ENCODE measurements at places on chromosomes 7 and 10.

DNA sequence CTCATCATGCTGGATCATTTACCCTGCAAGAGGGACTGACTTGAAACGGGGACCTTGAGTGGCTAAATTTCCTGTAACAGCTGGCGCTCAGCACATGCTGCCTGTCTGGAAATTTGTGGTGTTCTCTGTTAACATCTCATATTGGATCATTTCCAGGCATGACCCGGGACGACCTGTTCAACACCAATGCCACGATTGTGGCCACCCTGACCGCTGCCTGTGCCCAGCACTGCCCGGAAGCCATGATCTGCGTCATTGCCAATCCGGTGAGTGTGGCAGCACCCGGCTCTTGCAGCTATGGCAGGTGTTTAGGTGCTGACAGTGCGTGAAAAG lies 9.9 kb downstream of the MDH2 start:
- DNase-seq: no peak

DNA sequence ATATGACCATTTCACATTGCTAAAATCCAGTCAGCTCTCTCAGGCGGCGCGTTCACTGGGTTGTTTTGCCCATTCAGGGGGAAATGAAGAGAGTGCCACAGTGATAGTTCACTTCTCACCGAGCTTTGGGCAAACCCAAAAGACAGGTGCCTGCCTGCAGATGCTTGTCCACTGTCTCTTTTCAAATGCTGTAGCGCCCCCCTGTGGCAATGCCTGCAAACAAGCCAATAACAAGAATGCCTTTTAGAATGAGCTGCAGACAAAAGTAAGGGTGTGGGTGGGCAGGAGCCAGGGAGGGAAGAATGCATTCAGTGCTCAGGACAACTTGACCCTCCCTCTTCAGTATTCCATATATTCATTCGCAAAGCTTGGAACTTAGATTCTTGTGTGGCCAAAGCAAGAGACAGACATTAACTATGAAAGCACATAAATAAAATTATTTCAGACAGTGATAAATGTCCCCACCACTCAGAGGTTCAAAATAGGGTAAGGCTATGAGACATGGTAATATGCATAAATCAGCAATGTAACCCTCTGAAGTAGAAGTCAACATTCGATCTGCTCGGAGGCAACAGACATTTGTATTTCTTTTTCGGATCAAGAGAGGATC lies 86.9 kb downstream of the JAZF1 start:
- peak; percentile 65 for DNase-seq

DNA sequence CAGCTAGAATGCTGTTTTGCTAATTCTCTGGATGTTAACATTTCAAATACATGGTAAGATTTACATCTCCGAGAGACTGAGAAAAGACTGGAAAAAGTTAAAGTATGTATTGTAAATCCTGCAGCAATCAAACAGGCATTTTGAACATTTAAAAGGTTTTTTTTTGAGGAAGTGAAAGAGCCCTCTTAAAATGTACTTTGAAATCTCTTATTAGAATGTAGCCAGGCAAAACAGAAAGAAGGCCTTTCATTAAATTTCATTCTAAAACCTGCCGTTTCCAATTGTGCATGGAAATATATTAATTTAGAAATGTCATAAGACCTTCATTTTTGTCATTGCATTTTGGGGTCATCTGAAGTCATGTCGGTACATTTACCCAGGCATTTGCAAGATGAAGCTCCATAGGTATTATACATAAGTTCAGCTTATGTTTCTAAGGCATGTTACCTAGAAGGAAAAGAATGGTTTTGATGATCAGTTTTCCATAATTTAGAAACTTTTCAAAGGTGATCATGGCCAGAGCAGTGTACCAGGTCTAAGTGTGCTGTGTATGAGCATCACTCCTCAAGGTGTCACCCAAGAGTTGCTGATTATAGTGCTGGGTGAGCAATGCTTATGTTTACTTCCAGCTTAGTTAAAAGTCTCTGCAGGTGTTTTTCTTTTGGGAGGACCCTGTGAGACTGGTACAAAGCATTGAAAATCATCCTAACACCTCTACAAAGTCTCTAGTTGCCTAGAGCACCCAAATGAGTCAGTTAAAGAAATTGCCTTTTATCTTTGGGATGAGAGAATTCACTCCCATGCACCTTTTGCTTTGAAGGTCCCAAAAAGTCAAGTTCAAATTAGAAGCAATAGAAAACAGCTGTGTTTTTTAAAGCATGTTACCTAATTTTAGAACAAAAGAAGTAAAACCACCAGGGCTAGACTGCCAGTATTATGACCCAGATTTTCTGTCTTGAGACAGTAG lies 7.1 kb downstream of the ZNF736 start:
- DNase-seq: no peak

- peak; percentile 72 for DNase-seq
Measured at GRCh38 chr7:5704534-5704922, 76.9 kb downstream of the RNF216 start.

GRCh38 chr10:58775960-58776567 lies 263.4 kb downstream of the BICC1 start:
- DNase-seq: no peak

GRCh38 chr10:85557077-85557476 lies 809.5 kb downstream of the GRID1 start:
- DNase-seq: no peak

Data from activated T-cell treated with anti-CD3 and anti-CD28 coated beads, Interleukin-2, amount 50 U/mL, for 72 hours (primary cell).